ENCODE measurements at places on chromosomes 3 and 15. TPM values are rescaled to one million over a fixed set of nuclear protein-coding genes. Genes with fewer than 3 reads are reported as not detected.

DNA sequence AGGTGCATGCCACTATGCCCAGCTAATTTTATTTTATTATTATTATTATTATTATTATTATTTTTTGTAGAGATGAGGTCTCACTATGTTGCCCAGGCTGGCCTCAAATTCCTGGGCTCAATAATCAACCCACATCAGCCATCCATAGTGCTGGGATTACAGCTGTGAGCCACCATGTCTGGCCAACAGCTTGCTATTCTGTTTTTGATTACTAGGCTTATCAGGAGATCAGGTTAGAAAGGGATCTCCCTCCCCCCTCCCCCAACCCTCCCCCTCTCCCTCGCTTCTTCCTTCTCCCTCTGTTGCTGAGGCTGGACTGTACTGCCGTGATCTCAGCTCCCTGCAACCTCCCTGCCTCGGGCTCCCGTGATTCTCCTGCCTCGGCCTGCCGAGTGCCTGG is 8.6 kb downstream of the CLN6 start:
- DNase-seq, result no peak

Gene LOXL1
- total RNA-seq, result 384 TPM

GRCh38 chr15:88132499-88132898 is 124.0 kb downstream of the NTRK3 start:
- no peak for DNase-seq

GRCh38 chr3:156674911-156675829 is 780 bp downstream of the TIPARP start:
- no peak for DNase-seq

- DNase-seq, result no peak
These were observed 36.1 kb downstream of the ST6GAL1 start for GRCh38 chr3:186966406-186966805.

Gene SCAANT1
- total RNA-seq, result not detected

GRCh38 chr15:79035111-79035601 is 55.4 kb downstream of the RASGRF1 start:
- no peak for DNase-seq

DNA sequence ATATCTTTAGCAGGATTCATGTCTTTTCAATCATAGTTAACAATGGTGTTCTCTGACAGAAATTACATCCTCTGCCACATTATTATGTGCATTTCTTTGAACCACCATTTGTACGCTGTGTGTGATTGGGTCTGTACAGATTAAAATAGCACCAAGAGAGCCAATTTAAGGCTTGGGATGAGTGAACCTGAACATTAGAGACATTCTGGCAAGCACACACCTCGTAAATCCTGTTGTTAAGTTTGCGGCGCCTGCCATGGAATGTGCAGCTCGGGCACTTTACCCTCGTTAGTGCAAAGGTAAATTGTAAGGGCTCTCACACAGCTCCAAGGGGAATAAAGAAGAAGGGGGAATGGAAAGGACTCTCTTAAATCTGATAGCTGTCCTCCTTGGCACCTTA is 482.4 kb upstream of the DPPA4 start:
- DNase-seq, result no peak

Gene SLITRK3
- total RNA-seq, result not detected

Gene ADGRG7
- total RNA-seq, result not detected

GRCh38 chr3:58492494-58492905 is 604 bp downstream of the KCTD6 start:
- DNase-seq, result no peak

DNA sequence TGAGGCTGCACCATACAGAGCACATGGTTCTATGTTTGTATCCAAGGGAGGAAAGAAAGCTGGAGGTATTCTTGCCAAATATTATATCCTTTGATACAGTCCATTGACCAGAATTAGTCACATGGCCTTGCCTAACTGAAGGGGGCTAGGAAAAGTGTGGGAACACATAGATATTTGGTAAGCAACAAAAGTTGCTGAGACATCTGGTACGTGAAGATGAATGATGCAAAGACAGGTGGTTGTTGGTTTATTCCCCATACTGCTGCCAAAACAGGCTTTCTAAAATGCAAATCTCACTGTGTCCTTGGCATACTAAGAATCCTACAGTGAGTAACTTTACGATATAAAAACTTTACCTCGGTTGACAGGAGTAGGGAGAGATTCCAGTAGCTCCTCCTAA is 162.2 kb downstream of the VGLL3 start:
- DNase-seq, result peak; percentile 18

- peak; percentile 53 for DNase-seq
These were observed 800.8 kb downstream of the MCTP2 start for GRCh38 chr15:95032156-95032555.

GRCh38 chr3:22922317-22922716 is 280.8 kb upstream of the UBE2E2 start:
- no peak for DNase-seq

Gene FMN1
- 5.3 TPM for total RNA-seq

DNA sequence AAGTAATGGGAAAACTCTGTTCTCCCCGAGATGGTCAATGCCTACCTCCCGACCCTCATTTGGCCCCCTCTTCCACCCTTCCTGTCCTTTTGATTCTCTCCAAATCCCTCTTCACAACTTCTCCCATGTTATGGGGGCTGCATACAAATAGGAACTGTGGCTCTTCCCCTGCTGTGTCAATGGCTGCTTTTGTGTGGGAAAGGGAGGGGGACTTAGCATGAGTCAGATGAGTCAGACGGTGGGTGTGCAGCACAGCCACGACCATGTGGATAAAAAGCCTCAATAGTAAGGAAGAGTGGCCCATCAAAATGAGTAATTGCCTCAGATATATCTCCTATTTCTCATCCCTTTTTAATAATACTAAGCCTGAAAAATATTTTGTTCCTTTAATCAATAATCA is 31.9 kb downstream of the SPATA16 start:
- peak; percentile 31 for DNase-seq

Gene ANKRD63
- total RNA-seq, result not detected

Gene CATSPER2
- 3.3 TPM for total RNA-seq

DNA sequence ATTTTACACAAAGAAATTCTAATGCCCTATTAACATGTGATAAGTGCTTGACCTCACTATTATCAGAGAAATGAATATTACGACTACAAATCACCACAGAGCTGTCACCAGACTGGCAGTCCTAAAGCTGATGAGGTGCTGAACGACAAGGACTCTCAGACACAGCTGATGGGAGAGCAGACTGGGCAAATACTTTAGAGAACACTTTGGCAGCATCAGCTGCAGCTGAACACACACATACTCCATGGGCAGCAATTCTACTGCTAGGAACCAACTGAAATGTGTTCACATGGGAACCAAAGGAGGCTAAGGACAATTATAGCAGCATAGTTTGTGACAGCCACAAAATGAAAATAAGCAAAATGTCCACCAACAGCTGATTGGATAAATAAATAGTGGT is 45.5 kb downstream of the SUSD5 start:
- no peak for DNase-seq

DNA sequence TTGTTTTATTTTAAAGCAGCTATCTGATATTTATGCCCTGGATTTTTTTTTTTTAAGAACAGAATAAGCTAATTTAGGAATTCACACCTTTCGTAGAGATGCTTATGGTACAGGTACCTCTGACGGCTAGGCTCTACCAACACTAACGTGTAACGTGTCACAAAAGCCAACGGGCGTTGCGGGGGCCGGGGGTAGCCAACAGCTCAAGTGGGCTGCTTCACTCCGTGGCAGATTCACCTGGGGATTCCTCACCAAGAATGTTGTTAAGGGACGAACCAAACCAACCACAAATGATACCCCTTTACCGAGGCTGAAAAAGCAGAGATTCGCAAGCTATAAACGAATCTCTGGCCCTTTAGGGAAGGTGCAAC is 1.0 kb downstream of the TMCC1 start:
- no peak for DNase-seq

Gene RPL14
- 1,706 TPM for total RNA-seq

DNA sequence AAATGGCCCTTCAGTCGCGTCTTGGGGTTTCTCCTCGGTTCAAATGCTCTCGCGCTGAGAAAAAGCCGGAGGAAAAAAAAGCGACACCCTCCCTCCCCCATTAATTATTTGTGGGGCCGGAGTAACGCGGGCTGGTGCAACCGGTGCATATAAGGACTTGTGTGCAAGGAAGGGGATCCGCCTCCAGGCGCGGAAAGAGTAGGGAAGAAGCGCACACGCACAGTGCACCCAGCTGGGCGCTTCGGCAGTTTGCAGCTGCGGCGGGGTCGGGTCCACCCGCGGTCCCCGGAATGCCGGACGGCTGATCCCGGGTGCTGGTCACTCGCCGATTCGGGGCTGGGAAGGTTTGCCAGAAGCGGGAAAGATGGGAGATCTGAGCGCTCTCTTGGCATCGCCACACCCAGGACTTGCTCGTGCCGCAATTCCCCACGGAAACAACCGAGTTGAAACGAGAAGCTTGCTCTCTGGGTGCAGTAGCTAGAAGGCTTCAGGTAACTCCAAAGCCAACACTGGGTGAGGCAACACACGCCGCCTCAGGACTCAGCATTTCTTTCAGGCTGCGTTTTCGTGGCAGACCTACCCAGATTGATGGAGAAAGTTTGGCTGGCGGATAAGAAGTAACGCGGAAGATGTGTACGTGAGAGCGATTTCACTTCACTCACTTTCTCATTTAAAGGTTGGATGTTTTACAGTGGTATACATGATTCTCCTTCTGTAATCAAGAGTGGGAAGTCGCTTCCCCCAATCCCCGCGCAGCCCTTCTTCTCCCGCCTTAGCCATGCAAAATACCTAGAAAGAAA is 720 bp upstream of the TNIK start:
- peak; percentile 67 for DNase-seq

- DNase-seq, result no peak
These were observed 196.1 kb downstream of the GOLGA6L6 start for GRCh38 chr15:20345401-20345958.

DNA sequence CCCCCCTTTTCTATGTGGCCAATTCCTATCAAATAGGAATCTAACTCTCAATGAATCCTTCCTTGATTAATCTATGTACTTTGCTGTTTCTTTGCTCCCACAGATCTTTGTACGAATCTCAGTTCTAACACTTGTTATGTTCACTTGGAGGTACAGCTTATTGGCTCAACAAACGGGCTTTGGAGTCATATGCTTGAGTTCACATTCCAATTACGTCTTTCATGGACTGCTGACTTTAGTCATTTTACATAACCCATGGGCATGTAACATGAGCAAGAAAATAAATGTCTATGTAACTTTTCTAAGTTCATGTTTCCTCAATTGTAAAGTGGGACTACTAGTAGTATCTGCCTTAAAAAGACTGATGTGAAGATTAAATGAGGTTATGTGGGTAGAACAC is 123.2 kb upstream of the TBC1D5 start:
- no peak for DNase-seq

DNA sequence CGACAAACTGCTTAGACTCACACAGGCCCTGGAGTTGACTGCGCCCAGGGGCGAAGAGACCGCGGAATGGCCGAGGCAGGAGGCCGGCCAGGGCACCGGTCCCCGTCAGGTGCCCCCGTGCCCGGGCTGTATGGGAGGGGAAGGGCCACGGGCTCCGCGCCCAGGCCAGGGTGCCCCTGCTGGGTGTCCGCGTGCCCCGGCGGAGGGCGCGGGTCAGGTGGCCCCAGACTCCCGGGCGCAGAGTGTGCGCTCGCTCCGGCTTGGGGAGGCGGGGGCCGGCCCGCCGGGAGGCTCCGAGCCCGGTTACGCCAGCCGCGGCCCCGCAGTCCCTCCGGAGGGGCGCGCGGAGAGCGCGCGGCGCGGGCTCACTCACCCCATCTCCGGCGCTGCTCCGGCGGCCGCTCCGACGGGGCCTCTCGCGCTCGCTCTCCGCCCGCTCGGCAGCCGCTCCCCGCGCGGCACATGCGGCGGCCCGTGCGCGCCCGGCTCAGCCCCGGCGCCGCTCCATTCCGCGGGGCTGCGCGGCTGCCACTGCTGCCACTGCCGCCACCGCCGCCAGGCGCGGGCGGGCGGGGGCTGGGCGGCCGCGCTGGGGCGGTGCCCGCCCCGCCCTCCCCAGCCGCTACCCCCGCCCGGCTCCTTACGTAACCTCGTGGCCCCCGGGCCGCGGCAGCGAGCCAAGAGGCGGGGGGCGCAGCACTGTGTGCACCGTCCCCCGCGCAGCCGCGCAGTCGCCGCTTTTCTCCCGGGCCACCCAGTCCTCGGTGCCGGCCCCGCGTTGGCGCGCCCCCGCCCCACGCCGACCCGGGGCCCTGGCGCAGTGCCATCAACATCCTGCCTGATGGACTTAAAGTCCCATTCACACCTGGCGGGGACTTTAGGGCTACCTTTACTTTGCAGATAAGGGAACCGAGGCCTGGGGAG is at the start of gene HOMER2:
Gene HOMER2, minus strand, starts transcription at position 563 of the 924 bp plus-strand sequence. Its CDS starts 185 bp downstream, at position 378.
- peak; percentile 13 for DNase-seq

- no peak for DNase-seq
These were observed 65.0 kb downstream of the AQR start for GRCh38 chr15:34904527-34904926.

DNA sequence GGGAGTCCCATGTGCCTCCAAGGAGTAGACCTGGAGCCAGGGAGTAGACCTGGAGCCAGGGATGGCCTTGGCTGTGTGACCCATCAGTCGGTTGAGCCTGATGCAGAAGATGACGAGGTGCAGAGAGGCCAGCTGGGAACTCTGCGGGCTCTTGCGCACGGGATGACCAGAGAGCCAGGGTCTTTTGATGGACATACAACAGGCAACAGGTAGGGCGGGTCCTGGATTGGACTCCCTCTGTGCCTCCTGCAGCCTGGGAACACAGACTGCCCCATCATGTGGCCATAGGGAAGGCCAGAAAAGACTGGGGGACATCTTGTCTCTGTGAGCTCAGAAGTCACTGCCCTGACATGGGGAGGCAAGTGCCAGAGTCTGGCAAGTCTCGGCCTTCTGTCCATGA is 67.5 kb upstream of the RPL32 start:
- no peak for DNase-seq

Gene TMC3
- total RNA-seq, result 0.22 TPM

DNA sequence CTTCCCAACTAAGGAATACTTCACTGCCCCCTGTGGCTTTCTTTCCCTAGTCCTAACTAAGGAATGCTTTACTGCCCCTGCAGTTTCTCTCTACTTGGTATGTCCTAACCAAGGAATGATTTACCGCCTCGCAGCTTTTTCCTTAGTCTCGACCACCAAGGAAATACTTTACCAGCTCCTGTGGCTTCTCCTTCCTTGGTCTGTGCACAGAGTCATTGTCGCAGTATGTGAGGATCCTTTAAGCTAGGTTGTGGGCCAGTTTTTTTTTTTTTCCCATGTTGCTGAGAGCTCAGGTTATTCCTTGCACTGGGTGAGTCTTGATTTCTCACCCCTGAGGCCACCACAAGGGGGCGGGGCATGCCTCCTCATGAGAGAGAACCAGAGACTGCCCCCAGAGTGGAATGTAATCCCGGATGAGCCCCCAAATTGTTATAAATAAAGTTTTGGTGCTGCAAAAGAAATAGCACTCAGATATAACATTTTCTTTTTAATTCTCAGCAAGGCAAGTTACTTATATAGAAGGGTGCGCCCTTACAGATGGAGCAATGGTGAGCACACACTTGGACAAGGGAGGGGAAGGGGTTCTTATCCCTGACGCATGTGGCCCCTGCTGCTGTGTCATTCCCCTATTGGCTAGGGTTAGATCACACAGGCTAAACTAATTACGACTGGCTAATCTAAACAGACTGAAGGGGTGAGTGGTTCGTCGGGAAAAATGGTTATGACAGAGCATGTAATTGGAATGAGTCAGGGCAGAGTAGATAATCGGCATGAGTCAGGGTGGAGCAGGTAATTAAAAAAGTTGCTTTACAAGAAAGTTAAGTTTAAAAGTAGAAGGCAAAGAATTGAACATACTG is 27.0 kb downstream of the NDUFB4 start:
- DNase-seq, result peak; percentile 57

GRCh38 chr3:121989943-121990342 is 32.1 kb downstream of the ILDR1 start:
- no peak for DNase-seq

GRCh38 chr3:38565339-38566214 is 69.4 kb downstream of the EXOG start:
- DNase-seq, result no peak

Gene ILDR1
- not detected for total RNA-seq

GRCh38 chr3:68958932-68959331 is 26.6 kb upstream of the TAFA4 start:
- DNase-seq, result no peak

Gene SEMA3F
- total RNA-seq, result 6.6 TPM

Data from astrocyte (in vitro differentiated cells and primary cell).